ENCODE measurements at places on chromosomes 11 and 22. TPM values are rescaled to one million over a fixed set of nuclear protein-coding genes. Genes with fewer than 3 reads are reported as not detected.

- DNase-seq = no peak
These were observed 149.1 kb downstream of the SBF2 start for GRCh38 chr11:10144954-10145353.

- DNase-seq = no peak
These were observed 22.5 kb downstream of the LRRC32 start for GRCh38 chr11:76648061-76648460.

The RAG2 gene
- not detected for total RNA-seq

The PDGFD gene
- 0.61 TPM for total RNA-seq

All from MCF 10A (cell line).